Thyroid gland (tissue), 4 donors: ENCODE measurements at places on chromosomes 13 and 19. TPM values are rescaled to one million over a fixed set of nuclear protein-coding genes. Genes with fewer than 3 reads are reported as not detected.

Gene C1QTNF9
- total RNA-seq: not detected

Gene SHC2
- total RNA-seq: 31.5 TPM

Gene ZNF560
- total RNA-seq: not detected

Gene CBLC
- total RNA-seq: 2.5 TPM

Gene GGN
- 2.9 TPM for total RNA-seq

Gene CACNG6
- not detected for total RNA-seq

Gene GADD45GIP1
- 68.3 TPM for total RNA-seq

Gene DBP
- 32.8 TPM for total RNA-seq

Gene HSPBP1
- total RNA-seq: 48.4 TPM

- no peak overlapping the region for H3K4me3 ChIP-seq
- H3K36me3 ChIP-seq: no peaks in the 10 kb centered on the region
- H3K27ac ChIP-seq: no peak overlapping the region
These were observed 79.1 kb upstream of the ZNF835 start for GRCh38 chr19:56750658-56751057.

DNA sequence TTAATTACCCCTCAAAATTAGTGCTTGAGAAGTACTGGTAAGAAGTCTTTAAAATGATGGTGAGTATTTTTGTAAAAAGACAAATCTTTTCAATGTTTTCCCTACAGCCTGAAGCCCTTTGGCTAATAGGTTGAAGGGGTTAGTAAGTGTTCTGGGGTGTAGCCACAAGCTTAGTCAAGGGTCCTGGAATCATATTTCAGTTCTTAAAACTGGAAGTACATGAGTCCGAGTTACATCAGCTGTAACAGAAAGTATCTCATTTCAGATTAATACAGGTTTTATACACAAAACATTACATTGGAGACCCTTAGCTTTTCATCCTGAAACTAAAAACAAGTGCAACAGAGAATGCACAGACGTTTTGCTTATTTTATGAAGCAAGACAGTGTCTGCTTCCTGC, 52.7 kb upstream of the TEX29 start:
- no peaks in the 10 kb centered on the region for H3K27me3 ChIP-seq
- DNase-seq: no peak
- H3K36me3 ChIP-seq: peaks cover 16% of the 10 kb centered on the region
- no peak overlapping the region for H3K4me3 ChIP-seq

DNA sequence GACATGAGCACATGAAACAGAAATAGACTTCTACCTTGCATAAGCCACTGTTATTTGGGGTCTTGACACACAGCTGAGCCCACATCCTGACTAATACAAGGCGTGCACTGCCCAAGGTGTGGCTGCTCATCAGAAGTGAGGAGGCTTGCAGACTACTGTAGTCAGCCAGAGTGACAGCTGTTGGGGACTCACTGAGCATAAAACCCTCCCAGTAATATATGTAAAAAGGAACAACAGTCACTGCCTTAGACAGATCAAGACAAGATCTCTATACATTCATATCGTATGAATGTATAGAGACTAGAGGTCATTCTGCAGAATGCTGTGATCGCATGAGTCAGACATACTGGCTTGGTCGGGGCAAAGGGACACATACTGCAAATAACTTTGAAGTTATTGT, 4.1 kb upstream of the C1QTNF9B start:
- H3K27ac ChIP-seq: no peak overlapping the region
- H3K4me1 ChIP-seq: peaks cover 9% of the 10 kb centered on the region
- H3K4me3 ChIP-seq: no peak overlapping the region
- H3K27me3 ChIP-seq: peaks cover 9% of the 10 kb centered on the region
- DNase-seq: no peak
- no peaks in the 10 kb centered on the region for H3K36me3 ChIP-seq

DNA sequence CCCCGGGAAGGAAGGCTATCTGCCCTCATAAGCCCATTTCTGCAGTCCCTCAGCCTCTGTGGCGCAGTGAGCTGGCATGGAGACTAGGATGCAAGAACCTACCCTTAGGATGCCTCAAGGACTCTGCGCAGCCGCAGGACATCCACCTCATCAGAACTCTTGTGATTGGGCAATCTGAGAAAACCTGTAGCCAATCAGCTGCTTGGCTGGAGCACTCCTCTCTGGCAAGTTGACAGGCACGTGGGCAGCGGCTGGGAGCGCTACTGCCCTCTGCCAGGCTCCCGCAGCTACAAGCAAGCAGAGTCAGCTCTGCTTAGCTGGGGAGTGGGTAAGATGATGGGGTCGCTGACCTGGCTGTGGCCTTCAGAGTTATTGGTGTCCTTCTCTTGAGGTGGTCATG, 1.5 kb upstream of the ECSIT start:
- H3K4me1 ChIP-seq: peaks cover 15% of the 10 kb centered on the region
- H3K27ac ChIP-seq: no peak overlapping the region
- H3K27me3 ChIP-seq: no peaks in the 10 kb centered on the region
- H3K36me3 ChIP-seq: no peaks in the 10 kb centered on the region
- peak; percentile 74 for DNase-seq

DNA sequence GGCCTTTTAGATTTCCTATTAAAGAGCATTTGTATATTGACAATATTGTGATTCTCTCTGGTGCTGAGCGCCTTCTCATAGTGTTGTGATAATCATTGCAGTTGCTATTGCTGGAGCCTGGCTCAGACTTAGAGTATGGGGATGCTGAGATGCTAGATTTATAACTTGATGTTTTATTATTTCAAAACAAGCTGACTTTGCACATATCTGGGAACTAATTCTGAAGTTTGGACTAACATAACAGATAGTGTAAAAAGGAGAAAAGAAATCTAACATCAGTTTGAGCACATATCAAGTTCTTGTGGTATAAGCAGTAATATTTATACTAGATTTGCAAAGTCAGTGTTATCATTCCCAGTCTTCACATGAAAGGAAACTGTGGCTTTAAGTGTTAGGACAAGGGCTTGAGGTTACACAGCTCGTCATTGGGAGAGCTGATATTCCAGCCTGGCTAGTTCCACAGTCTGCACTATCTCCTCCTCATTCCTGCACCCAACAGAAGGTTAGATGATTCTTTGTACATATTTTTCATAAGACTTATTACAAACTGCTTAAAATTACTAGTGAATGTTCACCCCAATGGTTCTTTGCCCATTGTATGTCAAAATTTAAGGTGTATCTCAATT, 279.8 kb downstream of the MTUS2 start:
- H3K4me3 ChIP-seq: no peak overlapping the region
- H3K27me3 ChIP-seq: no peaks in the 10 kb centered on the region
- H3K36me3 ChIP-seq: no peaks in the 10 kb centered on the region

DNA sequence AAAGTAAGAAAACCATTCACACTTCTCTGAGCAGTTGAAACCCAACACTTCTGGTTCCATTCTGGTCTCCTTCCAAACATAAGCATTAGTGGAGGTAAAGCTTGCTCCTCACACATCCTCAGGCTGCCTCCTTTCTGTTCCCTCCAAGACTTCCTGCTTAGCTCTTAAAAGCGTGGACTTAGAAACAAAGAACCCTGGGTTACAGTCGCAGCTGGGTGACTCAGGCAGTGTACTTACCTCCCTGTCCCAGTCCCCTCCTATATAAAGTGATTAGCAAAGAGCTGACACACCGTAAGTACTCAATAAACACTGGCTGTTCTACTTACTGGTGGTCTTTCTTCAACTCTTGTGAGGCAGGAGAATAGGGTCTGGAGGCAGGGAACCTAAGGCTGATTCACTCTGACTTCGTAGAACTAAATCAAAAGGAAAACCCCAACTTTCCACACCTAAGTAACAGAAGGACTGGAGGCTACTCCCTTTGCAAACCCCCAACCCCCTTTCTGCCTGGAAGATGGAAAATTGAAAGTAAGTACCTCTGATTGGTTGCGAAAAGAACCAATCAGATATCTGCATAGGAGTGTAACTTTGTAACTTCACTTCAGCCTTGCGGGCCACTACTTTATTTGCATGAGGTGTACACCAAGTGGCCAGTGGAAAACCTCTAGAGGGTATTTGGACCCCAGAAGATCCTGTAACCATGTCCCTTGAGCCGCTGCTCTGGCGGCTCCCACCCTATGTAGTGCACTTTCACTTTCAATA, 165.4 kb downstream of the SUCLA2 start:
- no peak overlapping the region for H3K4me3 ChIP-seq
- no peaks in the 10 kb centered on the region for H3K27me3 ChIP-seq
- no peaks in the 10 kb centered on the region for H3K4me1 ChIP-seq
- DNase-seq: no peak
- no peak overlapping the region for H3K27ac ChIP-seq
- H3K36me3 ChIP-seq: no peaks in the 10 kb centered on the region

DNA sequence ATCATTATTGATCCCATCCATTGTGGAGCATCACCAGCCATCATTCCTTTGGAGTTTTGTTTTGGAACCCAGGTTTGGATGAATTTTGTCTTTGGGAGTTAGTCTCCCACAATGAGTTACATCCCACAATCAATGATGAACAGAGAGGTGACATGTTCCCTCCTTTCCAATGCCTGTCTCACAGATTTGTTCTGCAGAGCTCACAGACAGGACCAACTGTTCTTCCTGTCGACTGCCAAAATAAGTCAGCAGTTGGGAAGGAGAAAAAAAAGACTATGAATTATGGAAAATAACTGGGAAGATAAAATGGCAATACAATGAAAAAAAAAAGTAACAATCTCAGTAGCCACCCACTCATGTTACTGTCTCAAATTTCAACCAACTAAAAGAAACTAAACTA, 489.1 kb downstream of the MYO16 start:
- no peaks in the 10 kb centered on the region for H3K27me3 ChIP-seq
- no peaks in the 10 kb centered on the region for H3K36me3 ChIP-seq
- H3K4me3 ChIP-seq: no peak overlapping the region
- no peak overlapping the region for H3K27ac ChIP-seq

GRCh38 chr19:29636553-29637360, 28.5 kb upstream of the PLEKHF1 start:
- DNase-seq: no peak
- H3K27ac ChIP-seq: no peak overlapping the region
- no peak overlapping the region for H3K4me3 ChIP-seq
- no peaks in the 10 kb centered on the region for H3K36me3 ChIP-seq
- H3K27me3 ChIP-seq: no peaks in the 10 kb centered on the region
